ENCODE measurements at places on chromosomes 12 and 14.

GRCh38 chr12:2904260-2904659, 13.6 kb downstream of the TULP3 start:
- no peak for DNase-seq

GRCh38 chr12:131984334-131984733, 34.6 kb downstream of the EP400 start:
- DNase-seq: no peak

DNA sequence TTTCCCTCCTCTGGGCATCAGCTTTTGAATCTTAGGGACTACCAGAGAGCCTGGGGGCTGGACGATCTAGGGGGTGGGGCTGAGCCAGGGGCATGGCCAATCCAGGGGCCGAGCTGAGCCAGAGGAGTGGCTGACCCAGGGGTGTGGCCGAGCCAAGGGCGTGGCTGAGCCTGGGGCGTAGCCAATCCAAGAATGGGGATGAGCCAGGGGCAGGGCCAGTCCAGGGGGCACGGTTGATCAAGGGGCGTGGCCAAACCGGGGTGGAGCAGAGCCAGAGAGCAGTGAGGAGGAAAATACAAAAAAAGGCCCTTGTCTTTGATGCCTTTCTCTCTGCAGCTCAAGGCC, 219.3 kb upstream of the NOS1 start:
- DNase-seq: peak; percentile 72

GRCh38 chr12:95681210-95681765, 109.3 kb downstream of the NTN4 start:
- no peak for DNase-seq

DNA sequence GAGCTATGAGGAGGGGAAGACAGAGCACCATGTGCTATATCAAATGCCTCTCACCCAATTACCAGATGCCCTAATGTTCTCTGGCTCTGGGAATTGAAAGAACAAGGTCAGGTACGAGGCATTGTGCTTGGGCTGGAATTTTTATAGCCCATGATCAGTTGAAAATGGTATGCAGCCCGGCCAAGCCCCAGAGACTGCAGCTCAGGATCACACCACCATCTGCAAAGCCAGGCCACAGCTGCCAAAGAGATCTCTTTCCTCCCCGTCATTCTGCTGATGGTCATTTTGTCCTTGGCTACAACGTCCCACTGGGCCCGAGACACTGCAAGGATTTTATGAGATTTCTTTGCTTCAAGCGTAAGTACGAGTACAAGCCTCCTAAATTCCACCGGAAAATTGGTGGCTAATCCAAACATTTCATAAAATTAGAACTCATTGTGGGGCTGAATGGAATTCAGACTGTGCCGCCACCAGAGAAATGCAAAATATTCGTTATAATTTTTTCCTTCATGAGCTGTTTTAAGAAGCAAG, 15.1 kb downstream of the NUAK1 start:
- DNase-seq: no peak

DNA sequence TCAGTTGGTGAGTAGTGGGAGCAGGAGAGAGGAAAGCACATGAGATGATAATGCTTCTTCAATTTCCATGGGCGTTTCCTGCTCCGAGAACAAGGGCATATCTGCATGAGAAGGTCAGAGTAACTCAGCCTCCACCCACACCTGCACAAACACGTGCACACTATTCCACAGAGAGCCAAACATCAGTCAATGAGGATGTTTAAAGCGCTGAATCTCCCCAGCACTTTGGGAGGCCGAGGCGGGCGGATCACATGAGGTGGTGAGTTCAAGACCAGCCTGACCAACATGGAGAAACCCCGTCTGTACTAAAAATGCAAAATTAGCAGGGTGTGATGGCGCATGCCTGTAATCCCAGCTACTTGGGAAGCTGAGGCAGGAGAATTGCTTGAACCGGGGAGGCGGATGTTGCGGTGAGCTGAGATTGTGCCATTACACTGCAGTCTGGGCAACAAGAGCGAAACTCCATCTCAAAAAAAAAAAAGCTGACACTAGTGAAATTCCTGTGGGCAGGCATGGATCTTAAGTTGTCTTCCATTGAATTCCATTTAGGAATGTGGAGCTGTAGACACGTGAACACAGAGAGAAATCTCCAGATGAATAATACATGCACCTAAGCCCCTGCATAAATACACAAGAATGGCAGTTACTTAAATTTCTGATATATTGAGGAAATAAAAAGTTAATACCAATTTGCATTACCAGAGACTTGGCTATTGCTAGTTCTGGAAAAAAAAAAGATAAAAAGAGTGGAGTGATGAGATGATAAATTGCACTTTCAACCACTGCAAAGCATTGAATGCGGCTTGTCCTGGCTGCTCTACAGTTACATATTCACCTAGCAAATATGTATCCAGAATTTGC, 1097.4 kb upstream of the TMEM132C start:
- DNase-seq: no peak

DNA sequence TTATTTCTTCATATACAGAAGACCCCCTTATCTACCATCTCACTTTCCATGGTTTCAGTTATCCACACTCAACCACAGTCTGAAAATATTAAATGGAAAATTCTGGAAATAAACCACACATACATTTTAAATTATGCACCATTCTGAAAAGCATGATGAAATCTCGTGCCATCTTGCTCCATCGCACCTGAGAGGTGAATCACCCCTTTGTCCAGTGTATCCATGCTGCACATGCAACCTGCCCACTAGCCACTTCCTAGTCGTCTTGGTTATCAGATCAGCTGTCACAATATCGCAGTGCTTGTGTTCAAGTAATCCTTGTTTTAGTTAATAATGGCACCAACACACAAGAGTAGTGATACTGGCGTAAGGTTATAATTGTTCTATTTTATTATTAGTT, 145.7 kb downstream of the C12orf42 start:
- DNase-seq: no peak

- no peak for DNase-seq
These were observed 189.5 kb upstream of the NTF3 start for GRCh38 chr12:5242440-5242839.

DNA sequence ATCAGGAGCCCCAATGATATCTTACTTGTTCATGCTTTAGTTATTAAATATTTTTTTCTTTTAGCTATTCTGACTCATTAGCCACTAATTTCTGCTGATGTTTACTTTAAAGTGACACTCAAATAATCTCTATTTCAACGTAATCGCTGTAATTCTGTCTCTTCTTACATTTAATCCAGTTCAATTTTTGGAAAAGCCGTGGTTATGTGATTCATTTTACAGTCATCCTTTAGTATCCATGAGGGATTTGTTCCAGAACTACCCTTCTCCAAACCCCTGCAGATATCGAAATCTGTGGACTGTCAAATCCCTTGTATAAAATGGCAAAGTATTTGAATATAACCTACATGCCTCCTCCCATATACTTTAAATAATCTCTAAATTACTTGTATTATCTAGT, 1103.4 kb downstream of the LRFN5 start:
- DNase-seq: no peak

DNA sequence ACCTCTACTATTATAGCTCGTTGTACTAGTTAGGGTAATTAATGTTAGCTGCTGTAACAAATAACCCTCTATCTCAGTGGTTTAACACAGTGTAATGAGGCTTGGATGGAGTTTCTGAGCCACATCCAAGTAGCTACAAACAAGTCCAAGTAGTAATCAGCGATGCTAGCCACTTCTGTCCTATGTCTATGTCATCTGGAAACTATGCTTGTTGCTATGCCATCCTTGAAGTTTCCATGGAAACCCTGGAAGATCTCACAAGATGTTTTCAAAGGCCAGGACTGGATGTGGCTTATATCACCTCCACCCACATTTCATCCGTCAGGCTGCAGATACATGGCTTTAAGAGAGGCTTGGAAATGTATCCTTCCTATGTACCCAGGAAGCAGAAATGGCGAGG, 422.1 kb downstream of the AACS start:
- no peak for DNase-seq

DNA sequence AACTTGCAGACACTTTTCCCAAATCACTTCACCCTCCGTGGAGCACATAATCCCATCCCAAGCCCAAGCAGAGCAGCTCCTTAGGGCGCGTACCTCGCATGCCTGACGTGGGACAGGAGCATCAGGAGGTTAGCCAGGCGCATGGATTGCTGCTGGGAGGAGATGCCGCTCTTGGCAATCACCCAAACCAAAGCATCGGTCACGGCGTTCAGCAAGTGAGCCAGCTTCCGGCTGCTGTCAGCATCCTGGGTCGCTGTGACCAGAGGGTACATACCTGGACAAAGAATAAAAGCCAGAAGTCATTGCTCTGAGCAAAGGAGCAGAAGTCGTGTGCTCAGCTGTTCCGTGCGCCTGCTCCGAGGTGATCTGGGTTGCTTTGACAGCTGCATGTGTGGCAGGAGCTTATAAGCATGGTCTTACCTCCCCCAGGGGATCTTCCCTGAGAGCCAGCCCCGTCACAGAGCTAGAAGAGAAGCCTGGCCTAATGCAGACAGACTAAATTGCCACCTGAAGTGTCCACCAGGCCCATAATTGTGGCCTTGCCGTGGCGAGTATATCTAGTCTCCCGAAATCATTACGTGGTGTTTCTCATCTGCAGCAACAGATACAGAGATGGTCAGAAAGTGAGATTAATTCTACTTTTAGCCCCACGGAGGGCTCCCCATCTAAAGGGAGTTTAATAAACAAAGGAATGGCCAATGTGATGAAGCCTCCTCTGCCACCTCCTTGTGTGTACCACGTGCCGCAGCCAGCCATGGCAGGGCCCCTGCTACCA, 59.1 kb downstream of the ESR2 start:
- DNase-seq: no peak

GRCh38 chr12:130989391-130989790, 35.7 kb downstream of the ADGRD1 start:
- no peak for DNase-seq

GRCh38 chr12:79932357-79932756, 2.5 kb downstream of the PPP1R12A start:
- DNase-seq: no peak

DNA sequence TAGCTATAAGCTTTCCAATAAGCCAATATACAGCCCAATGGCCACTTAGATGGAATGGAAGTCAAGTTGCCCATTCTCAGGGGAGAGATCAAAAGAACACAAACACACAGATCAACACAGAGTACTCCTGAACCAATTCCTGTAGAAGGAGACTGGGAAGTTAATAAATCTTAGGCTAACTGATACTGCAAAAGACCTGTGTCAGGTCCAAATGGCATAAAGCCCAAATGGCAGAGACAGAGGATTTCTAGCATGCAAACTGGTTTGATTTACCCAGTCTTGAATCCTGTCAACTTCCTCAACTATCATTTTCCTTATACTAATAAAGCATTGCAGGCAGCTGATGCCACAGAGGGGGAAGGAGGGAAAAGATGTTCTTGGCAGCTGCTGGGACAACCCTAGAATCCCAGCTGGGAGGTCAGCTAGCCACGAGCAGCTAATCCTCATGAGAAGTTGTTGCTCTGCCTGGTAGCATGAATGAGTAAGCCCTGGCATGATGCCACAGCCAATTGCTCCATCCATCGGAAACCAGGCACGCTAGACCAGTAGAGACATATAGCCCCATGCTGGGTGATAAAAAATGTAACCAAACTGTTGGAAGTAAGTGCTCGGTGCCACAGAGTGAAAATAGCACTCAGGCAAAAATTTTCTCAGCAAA, 26.2 kb downstream of the ANG start:
- no peak for DNase-seq

DNA sequence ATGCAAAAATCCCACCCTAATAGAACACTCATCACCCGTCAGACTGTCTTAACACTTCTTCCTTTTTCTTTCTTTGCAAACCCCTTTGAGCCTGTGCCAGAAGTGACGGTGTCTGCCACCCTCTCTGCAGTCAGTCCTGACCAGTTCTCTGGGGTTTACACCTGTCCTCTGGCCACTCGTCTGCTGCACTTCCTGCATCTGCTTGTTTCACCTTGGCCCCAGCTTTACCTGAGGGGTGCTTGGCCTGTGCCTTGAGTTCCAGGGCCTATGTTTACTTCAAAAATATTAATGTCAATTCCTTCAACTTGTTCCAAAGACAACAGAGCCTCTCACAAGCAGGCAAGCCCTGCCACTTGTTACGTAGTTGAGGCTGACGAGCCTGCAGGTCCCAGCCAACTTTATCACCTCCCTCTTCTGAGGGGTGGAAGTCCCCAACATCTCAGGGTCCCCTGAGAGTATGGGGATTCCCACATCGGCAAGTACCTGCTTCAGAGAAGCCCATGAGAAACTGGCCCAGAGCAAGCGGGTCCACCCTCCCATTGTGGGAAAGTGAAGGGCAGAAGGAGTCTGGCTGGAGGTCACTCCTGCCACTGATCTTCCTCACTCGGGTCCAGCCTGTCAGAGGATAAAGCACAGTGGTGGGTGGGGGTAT, 205.4 kb downstream of the DAD1 start:
- DNase-seq: no peak

DNA sequence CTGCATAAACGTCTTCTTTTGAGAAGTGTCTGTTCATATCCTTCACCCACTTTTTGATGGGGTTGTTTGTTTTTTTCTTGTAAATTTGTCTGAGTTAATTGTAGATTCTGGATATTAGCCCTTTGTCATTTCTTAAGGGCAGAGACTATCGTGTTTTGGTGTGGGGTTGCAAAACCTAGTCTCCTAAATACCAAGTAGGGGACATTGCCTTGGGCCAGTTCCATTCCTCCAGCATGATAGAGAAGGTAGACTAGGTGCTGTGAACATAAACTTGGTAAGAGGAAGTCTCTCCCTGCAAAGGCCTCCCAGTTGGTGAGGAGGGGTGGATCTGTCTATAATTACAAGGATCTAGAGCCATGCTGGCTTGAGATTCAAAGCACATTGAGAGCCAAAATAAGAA, 390.7 kb downstream of the VRK1 start:
- DNase-seq: no peak

- no peak for DNase-seq
These were observed 23.6 kb upstream of the OR4K2 start for GRCh38 chr14:19851365-19851764.

GRCh38 chr12:47071241-47071852, 8.1 kb upstream of the PCED1B start:
- DNase-seq: no peak

DNA sequence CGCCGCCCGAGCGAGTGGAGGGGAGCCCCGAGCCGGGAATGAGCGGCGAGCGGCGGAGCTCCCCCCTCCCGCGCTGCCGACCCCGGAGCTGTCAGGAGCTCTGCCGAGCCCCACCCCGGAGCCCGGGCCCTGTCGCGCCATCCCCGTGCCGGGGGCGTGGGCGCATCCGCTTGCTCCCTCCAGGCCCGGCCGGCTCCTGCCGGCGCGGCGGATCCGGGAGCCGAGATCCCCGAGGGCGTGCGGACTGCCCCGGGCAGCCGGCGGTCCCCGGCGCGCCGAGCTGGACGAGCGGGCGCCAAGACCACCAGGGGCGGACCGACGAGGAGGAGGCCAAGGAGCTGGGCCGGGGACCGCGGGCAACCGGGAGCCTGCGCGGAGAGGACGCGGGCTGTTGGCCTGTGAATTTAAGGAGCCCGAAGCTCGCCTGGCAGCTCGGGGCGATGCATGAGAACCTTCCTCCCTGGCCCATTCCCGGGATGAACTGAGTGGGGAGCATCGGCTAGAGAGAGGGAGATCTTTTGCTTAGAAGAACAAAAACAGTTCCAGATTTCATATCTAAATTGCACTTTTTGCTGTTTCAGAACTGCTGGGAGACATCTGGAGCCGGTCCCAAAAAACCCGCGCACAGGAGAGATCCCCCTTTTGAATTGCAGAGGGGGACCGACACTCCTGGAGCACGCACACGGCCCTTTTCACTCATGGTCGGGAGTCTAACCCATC, 2.0 kb downstream of the PTHLH start:
- no peak for DNase-seq
